ENCODE measurements at places on chromosomes 13 and 19. TPM values are rescaled to one million over a fixed set of nuclear protein-coding genes. Genes with fewer than 3 reads are reported as not detected.

Gene DACH1
- polyA plus RNA-seq, result 62.9 TPM

Gene UFM1
- 59.0 TPM for polyA plus RNA-seq

Gene NLRP9
- not detected for polyA plus RNA-seq

Gene ZNF667
- polyA plus RNA-seq, result 15.0 TPM

Gene ANKRD24
- 0.25 TPM for polyA plus RNA-seq

Gene LENG9
- 1.9 TPM for polyA plus RNA-seq

Gene DCLK1
- 118 TPM for polyA plus RNA-seq

Gene ZNF208
- polyA plus RNA-seq, result 115 TPM

Gene PABPC3
- polyA plus RNA-seq, result 0.21 TPM

Gene IGFL2
- not detected for polyA plus RNA-seq

Gene FCAR
- not detected for polyA plus RNA-seq

Gene ERICH4
- polyA plus RNA-seq, result not detected

Gene KCNC3
- 6.7 TPM for polyA plus RNA-seq

Gene THSD1
- 0.16 TPM for polyA plus RNA-seq

Gene RNU6-9
- not detected for polyA plus RNA-seq

Gene SULT2B1
- 0.24 TPM for polyA plus RNA-seq

Gene LGALS7
- not detected for polyA plus RNA-seq

Gene FAM216B
- polyA plus RNA-seq, result not detected

Gene HRC
- polyA plus RNA-seq, result not detected

Gene MATK
- not detected for polyA plus RNA-seq

Gene ZNF91
- 55.3 TPM for polyA plus RNA-seq

Gene TMEM221
- not detected for polyA plus RNA-seq

Gene ATP4A
- not detected for polyA plus RNA-seq

Gene IL4I1
- not detected for polyA plus RNA-seq

Gene FLT3LG
- polyA plus RNA-seq, result not detected

Gene BABAM1
- 64.5 TPM for polyA plus RNA-seq

Gene MADCAM1
- polyA plus RNA-seq, result not detected

Gene ICAM5
- not detected for polyA plus RNA-seq

Gene GYS1
- 1.3 TPM for polyA plus RNA-seq

Measured in Purkinje cell (primary cell).